ENCODE measurements at places on chromosomes 2 and 18. TPM values are rescaled to one million over a fixed set of nuclear protein-coding genes. Genes with fewer than 3 reads are reported as not detected.

DNA sequence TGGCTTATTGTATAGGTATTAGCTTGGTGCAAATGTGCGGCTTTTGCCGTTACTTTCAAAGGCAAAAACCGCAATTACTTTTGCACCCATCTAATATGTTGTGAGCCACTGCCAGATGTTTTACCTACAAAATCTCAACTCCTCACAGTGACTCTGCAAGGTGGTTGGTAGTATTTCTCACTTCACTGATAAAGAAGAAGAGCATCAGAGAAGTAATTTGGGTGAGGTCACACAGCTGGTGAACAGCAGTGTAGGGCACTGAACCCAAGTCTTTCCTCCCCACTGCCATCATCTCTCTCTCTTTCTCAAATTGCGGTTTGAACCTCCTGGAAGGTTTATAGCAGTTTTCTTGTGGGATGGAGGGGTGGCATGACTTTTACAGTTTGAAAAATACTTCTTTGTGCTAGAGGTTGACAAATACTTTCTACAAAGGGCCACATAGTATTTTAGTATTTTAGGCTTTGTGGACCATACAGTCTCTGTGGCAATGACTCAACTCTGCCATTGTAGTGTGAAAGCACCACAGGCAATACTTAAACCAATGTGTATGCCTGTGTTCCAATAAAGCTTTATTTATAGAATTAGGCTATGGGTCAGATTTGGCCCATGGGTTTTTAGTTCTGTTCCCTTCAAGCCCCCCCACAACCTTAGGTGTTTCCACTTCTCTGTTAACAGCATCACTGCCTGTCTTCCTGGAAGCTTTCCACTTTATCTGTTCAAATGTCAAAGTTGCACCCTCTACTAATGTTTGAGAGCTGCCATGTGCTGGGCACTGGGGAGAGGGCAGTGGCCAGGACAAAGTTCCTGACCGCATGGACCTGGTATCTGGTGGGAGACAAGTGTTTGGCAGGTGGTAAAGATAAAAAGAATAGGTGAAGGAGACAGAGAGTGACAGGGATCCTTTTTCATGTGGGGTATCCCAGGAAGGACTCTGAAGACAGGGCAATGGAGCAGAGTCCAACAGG lies 30.1 kb downstream of the FHOD3 start:
- no peak for DNase-seq
- H3K4me3 ChIP-seq: no peak overlapping the region
- no peaks in the 10 kb centered on the region for H3K36me3 ChIP-seq
- no peak overlapping the region for H3K27ac ChIP-seq
- no peaks in the 10 kb centered on the region for H3K27me3 ChIP-seq
- peaks cover 1% of the 10 kb centered on the region for H3K4me1 ChIP-seq

DNA sequence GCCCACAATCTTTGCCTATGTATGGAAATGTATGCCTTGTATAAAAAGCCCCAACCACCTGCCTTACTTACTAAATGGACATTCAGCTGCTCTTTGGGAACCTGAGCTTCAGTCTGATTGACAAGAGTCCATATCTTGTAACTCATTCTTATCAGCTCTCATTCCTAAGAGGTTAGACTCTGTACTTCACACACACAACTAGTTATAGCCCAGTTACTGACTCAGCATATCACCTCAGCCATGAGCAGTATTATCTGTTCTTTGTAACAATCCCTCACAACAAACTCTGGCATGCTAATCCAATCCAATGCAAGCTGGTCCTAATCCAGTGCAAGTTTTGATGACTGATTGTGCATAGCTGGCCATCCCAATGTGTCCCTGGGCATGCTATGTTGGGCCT lies 250.6 kb downstream of the RIT2 start:
- no peaks in the 10 kb centered on the region for H3K4me1 ChIP-seq
- no peak overlapping the region for H3K27ac ChIP-seq
- DNase-seq: no peak
- H3K27me3 ChIP-seq: no peaks in the 10 kb centered on the region

DNA sequence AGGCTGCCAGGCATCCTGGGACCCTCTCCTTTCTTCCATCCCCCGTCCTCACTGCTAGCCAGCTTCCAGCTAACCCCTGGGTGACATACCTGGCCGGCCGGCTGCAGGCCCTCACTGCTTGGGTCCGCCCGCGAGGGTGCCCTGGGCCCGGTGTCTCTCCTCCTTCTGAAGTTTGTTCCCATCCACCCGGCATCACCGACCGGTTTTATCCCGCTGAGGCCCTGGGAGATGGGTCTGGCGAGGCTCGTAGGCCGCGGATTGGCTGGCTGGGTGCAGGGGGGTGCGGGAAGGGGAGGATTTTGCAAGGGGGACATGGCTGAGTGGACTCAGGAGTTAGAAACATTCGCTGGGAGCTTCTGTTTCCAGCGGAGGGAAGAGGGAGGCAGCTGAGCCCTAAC lies at the start of gene PAX8:
PAX8 (minus strand) TSS at position 180 of the 398 bp plus-strand sequence. CDS start 527 bp downstream, outside the sequence.
- no peaks in the 10 kb centered on the region for H3K27me3 ChIP-seq
- DNase-seq: no peak
- H3K36me3 ChIP-seq: no peaks in the 10 kb centered on the region
- peaks cover 45% of the 10 kb centered on the region for H3K4me1 ChIP-seq
- no peak within 1 kb of the TSS for H3K4me3 ChIP-seq

GRCh38 chr2:98617149-98617548 lies 8.8 kb downstream of the UNC50 start:
- peaks cover 65% of the 10 kb centered on the region for H3K36me3 ChIP-seq
- H3K27me3 ChIP-seq: no peaks in the 10 kb centered on the region
- H3K4me3 ChIP-seq: no peak overlapping the region
- DNase-seq: no peak
- H3K27ac ChIP-seq: no peak overlapping the region

GRCh38 chr2:231856959-231857358 lies 69.2 kb downstream of the NPPC start:
- H3K4me1 ChIP-seq: no peaks in the 10 kb centered on the region
- H3K27ac ChIP-seq: no peak overlapping the region
- no peaks in the 10 kb centered on the region for H3K36me3 ChIP-seq
- no peak for DNase-seq
- H3K4me3 ChIP-seq: no peak overlapping the region

DNA sequence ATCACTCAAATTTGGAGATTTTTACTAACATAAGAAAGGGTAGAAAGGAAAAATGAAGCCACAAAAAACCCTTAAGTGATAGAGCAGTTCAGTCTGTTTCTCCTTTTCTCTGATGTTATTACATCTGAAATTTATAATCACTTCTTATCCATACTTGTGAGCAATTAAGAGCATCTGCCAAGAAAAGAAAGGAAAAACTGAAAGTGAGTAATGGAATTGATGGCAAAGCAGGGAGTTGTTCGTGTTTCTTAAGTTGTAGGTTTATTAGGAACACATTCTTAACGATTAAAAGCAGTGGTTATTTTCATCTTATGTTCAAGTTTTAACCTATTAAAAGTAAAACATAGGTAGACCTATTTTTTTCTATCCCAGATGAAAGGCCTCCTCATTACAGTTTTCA lies 277.7 kb downstream of the RND3 start:
- no peak overlapping the region for H3K4me3 ChIP-seq
- no peak for DNase-seq
- no peaks in the 10 kb centered on the region for H3K27me3 ChIP-seq
- H3K36me3 ChIP-seq: no peaks in the 10 kb centered on the region
- H3K4me1 ChIP-seq: peaks cover 7% of the 10 kb centered on the region
- no peak overlapping the region for H3K27ac ChIP-seq

The AKAIN1 gene
- total RNA-seq: not detected

The NEU2 gene
- total RNA-seq: not detected

The ETAA1 gene
- total RNA-seq: 16.2 TPM

Measured in HepG2 (cell line).